ENCODE measurements at places on chromosomes 1 and 21.

- no peak for DNase-seq
Observed at GRCh38 chr21:28580585-28580984, 412.1 kb downstream of the LTN1 start.

DNA sequence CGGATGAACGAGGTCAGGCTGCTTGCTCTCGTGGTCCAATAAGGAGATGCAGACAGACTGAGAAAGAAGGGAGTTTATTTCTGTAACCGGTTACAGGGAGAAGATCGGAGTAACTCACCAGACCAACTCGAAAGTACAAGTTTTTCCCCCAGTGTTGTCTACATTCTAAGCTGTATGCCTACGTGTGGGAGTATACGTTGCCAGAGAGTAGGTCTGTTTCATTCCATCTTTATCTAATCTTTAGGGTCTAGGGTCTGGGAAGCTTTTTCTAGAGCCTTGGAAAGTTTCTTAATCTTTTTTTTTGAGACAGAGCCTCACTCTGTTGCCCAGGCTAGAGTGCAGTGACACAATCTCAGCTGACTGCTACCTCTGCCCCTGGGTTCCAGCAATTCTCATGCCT is 4.7 kb upstream of the PADI1 start:
- no peak for DNase-seq

DNA sequence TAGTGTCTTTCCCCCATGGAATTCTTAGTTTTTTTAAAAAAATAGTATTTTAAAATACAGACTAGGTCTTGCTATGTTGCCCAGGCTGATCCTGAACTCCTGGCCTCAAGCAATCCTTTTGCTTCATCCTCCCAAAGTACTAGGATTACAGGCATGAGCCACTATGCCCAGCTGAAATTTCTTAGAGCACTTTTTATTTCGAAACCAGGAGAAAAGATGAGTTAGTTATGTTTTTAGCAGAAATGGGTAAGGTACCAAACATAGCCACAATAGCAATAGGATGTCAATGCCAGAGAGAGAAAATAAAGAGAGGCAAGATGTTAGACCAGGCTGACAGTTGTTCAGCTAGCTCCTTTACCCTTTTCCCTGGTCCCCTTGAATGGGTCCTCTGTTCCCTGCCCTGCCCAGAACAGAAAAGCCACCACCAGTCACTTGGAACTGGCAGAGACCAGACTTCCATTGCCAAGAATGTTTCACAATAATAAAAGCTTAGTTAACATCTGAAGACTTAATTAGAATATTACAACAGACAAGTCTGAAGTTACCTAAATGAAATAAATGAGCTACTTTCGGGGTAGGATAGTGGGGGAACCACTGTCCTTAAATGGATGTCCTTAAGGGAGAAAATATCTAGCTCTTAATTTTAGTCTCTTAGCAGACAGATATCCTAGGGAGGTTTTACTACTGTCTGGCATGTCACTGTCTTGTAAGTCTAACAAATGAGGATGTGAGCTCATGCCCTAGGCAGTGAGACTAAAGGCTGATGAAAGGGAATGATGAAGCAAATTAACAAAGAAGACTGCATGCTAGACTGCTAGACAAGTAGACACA is 54.3 kb downstream of the ABL2 start:
- no peak for DNase-seq

- no peak for DNase-seq
Observed at GRCh38 chr1:115833856-115834255, 7.1 kb downstream of the NHLH2 start.

DNA sequence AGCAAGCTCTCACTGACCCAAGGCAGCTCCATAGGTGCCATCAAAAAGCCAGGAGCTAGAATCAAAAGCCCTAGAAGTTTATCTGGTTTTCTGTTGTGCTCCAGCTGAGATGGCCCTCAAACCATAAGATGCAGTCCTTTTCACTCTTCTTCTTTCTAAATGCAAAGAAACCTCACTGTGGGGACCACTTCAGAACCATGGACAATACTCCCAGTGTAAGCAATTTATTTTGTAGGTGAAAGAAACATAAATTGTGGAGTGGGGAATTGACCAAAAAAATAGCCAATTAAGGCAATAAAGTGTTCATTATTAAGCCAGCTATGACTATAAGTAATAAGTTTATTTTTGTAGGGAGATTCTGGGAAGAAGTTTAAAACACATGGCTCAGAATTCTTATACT is 1399.9 kb downstream of the PLA2G4A start:
- DNase-seq, result no peak

DNA sequence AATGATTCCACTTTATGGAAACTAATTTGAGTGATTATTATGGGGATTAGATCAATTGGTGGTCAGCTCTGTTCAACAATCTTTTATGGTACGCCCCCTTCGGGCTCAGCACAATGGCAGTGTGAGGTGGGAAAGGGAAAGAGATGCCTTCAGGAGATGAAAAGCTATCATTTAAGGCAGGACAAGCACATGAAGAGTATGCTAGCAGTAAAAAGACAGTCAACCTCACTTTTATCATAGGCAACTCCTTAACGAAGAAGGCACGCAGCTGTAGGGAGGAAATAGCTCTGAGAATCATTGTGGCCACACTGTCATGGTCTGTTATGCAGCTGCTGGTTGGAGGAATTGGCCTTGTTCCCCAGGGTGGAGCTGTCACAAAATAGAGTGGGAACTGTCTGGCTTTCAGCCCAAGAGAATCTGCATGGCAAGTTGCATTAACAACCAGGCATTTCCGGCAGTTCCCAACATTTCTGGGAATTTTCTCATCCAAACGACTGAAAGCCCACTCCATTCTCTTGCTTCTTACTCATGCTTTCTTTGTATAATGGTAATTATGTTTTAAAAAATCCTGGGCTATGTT is 54.4 kb upstream of the BCL10 start:
- DNase-seq, result no peak

DNA sequence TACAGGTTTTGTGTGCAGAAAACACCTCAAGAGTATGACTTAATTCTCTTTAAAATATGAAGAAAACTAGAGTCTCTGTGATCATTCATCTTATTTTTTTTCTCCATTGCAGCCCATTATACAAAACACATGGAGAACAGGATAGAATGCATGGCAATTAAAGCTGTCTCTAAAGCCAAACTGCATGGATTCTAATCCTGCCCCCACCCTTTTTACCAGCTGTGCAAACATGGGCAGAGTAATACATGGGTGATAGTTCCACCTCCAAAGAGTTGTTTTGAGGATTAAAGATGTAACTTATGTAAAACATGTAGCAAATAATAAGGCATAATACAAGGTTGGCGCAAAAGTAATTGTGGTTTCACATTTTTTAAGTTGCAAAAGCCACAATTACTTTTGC is 114.4 kb downstream of the CLEC20A start:
- DNase-seq, result no peak

- DNase-seq, result peak; percentile 90
Observed at GRCh38 chr1:83882906-83883305, 116.0 kb downstream of the TTLL7 start.

GRCh38 chr1:181318022-181318857 is 165.1 kb upstream of the CACNA1E start:
- DNase-seq, result no peak

GRCh38 chr1:17596651-17597509 is 57.4 kb downstream of the ARHGEF10L start:
- no peak for DNase-seq

DNA sequence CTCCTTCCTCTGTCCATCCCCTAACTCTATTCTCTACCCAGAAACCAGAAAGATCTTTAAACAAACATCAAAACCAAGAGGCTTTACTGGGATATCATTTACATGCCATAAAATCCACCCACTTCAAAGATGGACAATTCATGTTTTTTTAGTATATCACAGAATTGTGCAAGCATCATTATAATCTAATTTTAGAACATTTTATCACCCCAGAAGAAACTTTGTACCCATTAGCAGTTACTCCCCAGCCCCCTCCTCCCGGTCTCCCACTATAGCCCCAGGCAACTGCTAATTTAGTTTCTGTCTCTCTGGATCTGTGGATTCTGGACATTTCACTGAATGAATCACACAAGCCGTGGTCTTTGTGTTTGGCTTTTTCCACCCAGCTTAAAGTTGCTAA is 4.8 kb upstream of the SELENON start:
- no peak for DNase-seq

DNA sequence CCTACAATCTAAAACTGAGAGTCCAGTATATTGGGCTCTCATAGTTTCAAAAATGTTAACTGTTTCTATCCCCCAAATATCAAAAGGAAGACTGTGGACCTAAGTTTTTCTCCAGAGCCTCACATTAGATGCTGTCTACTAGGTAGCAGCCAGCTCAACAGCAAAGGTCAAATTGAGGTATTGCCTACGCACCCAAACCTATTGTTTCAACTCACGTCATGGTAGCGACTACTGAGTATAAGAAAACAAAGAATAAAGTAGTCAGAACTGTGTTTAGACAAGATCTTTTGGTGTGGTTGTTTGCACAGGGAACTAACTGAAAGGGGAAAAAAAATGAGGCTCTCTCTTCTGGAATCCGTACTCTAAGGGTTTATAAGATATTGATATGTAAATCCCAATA is 173.2 kb downstream of the LBR start:
- no peak for DNase-seq

DNA sequence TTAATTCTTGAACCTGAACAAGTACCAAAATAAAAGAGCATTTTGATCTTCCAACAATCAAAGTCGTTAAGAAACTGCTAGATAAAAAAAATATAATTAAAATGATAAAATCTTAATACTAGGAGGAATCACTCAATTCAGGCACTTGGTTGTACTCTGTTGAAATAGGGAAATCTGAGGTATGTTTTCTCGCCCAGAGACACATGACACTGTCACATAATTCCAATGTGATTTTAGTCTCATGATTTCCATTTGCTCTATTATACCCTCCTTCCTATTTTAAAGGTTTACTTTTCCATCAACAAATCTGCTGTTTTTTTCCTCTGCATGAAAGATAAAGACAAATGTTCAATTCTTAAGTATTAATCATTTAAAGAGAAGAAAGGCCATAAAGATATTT is 97.6 kb downstream of the ZZZ3 start:
- DNase-seq, result no peak

DNA sequence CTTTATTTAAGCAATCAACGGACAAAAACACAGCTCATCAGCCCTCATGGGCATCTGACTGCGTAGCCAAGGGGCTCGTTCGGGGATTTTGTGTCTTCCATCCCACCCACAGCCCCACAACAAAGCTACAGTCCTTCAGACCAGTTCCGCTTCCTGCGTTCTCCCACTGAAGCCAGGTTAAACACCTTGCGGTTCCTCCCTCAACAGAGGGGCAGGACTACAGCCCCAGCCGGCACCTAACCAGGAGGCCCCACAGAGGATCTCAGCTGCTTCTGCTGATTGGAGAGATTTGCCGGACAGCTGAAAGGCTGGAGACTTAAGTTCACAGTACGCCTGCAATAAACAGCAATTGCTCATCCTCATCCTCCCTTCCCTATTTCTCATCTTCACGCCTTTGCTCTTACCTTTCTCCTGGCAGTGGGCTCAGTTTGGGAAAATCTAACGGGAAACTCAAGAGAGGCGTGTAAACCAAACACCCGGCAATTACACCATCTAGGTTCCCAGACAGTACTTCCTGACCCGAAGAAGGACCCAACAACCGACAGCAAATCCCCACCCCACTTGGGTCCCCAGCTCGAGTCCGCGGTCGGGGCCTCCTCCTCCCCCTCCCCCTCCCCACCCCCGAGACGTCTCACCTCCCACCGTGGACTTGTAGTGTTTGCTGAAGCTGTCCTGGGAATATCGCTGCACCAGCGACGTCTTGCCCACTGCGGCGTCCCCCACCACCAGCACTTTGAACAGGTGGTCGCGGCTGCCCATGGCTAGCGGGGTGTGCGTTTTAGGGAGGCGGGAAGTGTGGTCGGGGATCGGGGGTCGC is 876 bp downstream of the RAB29 start:
- no peak for DNase-seq

GRCh38 chr21:43929217-43929971 is 64.4 kb downstream of the AGPAT3 start:
- DNase-seq, result peak; percentile 87

DNA sequence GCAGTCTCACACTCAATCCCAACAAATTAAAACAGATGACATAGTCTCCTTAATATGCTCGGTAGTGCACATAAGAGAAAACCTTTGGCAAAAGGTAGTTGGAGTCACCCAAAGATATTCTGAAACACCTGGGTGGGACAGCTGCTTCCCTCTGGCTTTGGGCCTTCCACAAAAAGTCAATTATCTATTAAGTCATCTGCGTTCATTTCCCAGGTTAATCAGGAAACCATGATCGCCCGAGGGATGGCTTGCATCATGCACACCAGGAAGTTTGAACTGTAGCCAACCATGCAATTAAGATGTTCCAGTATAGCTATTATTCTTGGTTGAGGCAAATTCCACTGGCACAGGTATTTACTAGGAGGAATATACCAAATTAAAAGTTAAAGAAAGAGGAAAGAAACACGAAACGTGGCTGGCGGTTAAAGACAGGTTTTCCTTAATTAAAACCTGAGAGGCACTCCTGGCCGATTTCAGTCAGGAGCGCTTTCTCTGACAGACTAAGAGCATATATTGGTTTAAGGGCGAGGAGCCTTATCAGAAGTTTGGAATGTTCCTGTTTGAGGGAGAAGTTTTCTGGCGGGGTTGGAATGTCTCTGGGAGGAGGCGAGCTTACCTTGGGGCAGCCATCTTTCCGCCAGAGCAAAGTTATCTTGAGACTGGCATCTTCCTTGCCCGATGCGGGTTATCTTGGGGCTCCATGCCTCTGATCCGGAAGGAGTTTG is 19.9 kb downstream of the CLDN17 start:
- peak; percentile 82 for DNase-seq

DNA sequence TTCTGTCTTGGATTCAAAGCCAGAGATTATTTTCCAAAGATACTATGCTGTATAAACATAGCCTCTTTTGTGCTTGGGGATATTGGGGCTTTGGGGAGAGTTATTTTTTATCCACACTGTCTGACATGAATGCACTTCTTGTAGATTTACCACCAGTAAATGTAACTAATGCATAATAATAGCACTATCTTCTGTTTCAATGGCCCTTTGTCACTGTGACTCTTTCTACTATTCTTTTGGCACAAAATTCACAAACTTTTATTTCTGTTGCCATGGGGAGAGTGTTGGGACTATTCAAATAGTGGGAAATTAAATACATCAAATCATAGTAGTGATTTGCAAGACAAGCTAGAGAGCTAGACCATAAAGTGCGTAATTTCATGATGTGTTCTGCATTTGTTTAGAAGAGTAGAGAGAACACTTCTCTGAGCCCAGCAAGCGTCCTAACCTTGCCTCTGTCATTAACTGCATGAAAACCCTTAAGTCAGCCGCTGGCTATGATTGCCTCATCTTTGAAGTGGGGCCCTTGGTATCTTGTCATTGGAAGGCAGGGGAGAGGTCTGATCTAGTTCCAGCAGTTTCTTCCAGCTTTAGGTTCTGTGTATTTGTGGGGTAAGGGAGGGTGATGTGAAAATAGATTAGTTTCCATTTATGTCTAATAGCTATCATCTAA is 154.4 kb downstream of the HHAT start:
- no peak for DNase-seq

GRCh38 chr1:78641558-78641957 is 8.1 kb upstream of the IFI44 start:
- no peak for DNase-seq
